ENCODE measurements at places on chromosomes 7 and 10. TPM values are rescaled to one million over a fixed set of nuclear protein-coding genes. Genes with fewer than 3 reads are reported as not detected.

EPHB6 gene
- total RNA-seq: 9.4 TPM

PON3 gene
- 67.2 TPM for total RNA-seq

TRPV5 gene
- not detected for total RNA-seq

PRSS37 gene
- not detected for total RNA-seq

WNT8B gene
- not detected for total RNA-seq

AGAP9 gene
- total RNA-seq: 4.5 TPM

LRIT1 gene
- not detected for total RNA-seq

FFAR4 gene
- 6.7 TPM for total RNA-seq

ASB13 gene
- 19.9 TPM for total RNA-seq

PDE1C gene
- total RNA-seq: 5.6 TPM

ITGA8 gene
- 40.3 TPM for total RNA-seq

INHBA gene
- 15.0 TPM for total RNA-seq

GPRIN2 gene
- 58.4 TPM for total RNA-seq

CUEDC2 gene
- 33.1 TPM for total RNA-seq

IL6 gene
- 3.1 TPM for total RNA-seq

IDI2 gene
- not detected for total RNA-seq

NPC1L1 gene
- total RNA-seq: 0.06 TPM

CCDC136 gene
- 7.2 TPM for total RNA-seq

PHF14 gene
- total RNA-seq: 65.5 TPM

PSMC2 gene
- 96.2 TPM for total RNA-seq

ADRB1 gene
- total RNA-seq: 34.4 TPM

SPDYE9 gene
- total RNA-seq: not detected

LSM5 gene
- total RNA-seq: 2.1 TPM

TMEM213 gene
- total RNA-seq: 5.5 TPM
